ENCODE measurements at places on chromosomes 6 and 20.

GRCh38 chr20:56630506-56631317, 1.6 kb downstream of the TFAP2C start:
- peak; percentile 81 for DNase-seq

DNA sequence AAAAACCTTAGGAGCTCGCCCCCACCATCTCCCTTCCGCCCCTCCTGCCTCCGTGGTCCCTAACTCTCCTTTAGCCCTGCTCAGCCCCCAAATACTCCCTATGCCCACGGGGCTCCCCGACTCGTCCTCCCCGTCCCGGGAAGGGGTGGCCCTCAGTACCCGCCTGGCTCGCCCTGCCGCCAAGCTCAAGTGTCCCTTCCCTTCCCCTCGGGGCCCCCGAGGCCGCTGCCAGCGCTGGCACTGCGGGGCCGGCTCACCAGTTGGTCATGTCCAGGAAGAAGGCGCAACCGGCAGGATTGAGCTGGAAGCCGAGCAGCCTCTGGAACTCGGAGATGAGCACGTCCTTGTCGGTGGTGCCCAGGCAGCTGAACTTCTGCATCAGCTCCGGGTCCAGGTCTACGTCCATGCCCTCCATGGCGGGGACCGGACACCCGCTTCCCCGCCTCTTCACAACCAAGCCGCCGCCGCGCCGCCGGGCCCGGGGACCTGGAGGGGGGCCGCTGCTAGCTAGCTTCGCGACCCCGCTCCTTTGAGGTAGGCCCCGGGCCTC, 303 bp downstream of the ILRUN start:
- DNase-seq: peak; percentile 91

GRCh38 chr6:131980791-131981623, 29.8 kb upstream of the CCN2 start:
- no peak for DNase-seq

- no peak for DNase-seq
Measured at GRCh38 chr20:34243377-34243776, 2.2 kb downstream of the ASIP start.

DNA sequence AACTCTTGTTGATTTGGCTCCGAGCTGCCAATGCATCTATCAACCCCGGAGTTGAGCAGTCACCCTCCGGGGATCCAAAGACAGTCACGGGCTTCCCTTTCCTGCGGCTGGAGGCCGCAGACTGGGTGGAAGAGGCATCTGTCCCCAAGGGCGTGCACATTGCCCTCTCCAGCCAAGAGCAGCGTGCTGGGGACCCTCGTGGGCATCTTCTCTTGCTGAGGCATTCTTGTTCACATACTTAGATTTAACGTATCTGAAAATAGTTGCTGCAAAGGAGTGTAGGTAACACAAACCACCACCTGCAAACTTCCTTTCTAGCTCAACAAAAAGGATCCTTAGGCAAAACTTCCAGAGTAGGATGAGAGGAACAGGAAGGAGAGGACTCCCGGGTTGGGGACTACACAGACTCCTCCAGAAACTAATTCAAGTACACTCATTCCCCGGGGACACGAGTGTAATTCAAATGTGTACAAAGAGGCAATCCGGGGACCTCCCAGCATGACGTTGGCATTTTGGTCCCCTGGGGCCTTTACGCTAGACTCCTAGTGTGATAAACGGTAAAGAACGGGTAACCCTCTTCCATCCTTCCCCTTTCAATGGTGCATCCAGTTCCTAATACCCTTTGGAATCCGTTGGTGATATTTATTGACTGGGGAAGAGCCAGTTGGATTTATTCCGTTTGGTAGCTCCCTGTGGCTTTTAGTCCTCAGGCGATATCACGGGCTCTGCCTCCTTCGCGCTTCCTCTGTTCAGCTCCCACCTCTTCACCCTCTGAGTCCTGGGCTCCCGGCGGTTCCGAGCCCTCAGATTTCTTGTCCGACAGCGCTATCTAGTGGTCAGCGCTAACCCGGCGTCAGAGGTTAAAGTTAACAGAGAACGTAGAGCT, 2.7 kb upstream of the COL12A1 start:
- DNase-seq: peak; percentile 78

- no peak for DNase-seq
Measured at GRCh38 chr6:137272403-137272802, 53.2 kb upstream of the IFNGR1 start.

DNA sequence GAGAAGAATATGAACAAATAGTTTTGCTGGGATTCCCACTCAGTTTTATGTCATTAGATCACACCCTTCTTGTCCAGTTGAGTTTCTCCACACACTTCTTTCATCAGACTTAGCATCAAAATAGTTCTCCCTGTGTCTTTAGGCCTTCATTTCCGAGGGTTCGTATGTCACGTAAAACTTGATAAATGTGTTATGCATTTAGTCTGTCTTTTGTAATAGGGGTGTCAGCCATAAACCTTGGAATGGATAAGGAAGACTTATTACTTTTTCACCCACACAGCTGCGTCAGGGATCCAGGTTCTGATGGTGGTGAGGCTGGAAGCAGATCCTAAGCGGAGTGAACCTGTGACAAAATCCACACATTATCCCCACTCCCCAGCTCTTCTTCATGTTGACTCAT, 246.8 kb downstream of the CD83 start:
- no peak for DNase-seq

DNA sequence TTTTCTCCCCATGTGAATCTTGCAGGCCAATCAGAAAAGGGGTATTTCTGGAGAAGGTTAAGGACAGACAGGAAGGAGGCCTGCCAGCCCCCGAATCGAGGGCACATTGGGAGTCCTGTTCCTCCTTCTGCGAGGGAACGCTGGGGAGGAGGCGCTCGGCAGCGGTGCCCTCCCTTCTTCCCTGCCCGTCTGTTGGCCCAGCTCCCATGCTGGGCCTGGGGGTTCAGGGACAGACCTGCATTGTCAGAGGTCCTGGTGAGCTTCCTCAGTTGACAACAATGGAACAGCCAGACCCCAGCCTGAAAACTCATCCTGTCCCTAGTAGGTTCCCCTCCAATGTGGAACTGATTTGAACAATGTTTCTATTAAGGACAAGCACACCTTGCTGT, 15.1 kb upstream of the SYNJ2 start:
- DNase-seq: no peak

DNA sequence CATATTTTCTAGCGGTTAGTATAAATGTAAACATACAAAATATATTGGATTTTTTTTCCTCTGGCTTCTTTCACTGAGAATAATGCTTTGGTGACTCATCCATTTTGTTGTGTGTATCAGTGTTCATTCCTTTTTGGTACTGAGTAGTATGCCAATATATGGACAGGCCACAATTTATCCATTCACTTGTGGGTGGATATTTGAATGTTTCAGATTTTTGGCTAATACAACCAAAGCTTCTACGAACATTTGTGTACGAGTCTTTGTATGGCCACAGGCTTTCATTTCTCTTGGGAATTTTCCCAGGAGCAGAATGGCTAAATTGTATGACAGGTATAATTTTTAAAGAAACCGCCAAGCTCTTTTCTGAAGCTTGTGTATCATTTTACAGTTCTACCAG, 677.5 kb downstream of the HDGFL1 start:
- DNase-seq: no peak

GRCh38 chr20:63009988-63010769, 3.4 kb upstream of the BHLHE23 start:
- DNase-seq: no peak

- no peak for DNase-seq
Measured at GRCh38 chr20:56422824-56423189, 10.7 kb downstream of the CASS4 start.
